ENCODE measurements at places on chromosomes 7 and 10.

DNA sequence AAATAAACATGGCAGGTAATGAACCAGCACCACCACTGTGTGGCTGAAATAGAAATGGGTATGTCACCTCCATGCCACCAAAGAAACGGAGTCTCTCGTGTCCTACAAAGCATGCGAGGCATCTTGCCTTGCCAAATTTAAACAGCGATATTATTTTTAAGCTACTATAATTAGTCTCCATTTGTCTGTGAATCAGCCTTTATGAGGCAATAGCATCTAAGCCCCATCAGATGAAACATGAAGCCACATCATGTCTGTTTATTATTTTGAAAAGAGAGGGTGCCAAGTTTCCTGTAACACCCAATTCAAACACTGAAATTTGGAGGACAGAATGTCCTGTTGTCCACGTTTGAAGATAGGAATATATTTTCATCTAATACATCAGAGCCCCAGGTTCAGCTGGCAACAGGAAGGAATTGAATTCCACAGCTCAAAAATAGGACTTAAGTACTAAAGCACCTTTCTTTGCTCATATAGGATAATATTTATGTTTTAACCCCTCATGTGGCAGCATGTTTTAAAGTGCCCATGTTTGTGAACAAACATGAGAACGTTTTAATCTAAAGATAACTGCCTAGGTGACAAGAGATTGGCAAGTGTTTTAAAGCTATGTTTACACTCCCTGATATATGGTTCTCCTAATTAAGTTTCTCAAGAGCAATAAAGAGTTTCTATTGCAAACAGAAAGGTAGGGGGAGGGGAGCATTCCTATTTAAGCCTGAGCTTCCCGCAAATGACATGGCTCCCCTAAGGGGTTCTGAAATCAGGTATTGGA is 86.8 kb downstream of the SORBS1 start:
- DNase-seq: no peak

GRCh38 chr10:94194256-94194655 is 168.5 kb downstream of the NOC3L start:
- no peak for DNase-seq

DNA sequence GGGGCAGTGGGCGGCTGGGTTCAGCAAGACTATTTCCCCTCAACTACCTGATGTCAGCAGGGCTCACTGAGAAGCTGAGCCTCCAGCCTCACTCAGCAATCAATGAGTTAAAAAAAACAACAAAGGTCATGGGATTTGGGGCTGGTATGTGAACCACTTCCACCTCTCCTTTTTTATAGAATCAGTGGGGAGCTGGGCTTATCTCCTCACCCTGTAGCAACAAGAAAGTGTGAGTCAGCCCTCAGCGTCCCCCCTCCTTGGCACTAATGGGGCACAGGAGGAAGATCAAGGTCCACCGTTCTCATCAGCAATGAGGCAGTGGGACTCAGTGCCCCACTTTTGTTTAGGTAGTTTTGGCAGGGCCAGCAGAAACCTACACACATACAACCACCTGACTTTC is 823.5 kb upstream of the POM121L12 start:
- DNase-seq: no peak

- no peak for DNase-seq
These were observed 31.5 kb downstream of the KBTBD2 start for GRCh38 chr7:32860090-32860489.

DNA sequence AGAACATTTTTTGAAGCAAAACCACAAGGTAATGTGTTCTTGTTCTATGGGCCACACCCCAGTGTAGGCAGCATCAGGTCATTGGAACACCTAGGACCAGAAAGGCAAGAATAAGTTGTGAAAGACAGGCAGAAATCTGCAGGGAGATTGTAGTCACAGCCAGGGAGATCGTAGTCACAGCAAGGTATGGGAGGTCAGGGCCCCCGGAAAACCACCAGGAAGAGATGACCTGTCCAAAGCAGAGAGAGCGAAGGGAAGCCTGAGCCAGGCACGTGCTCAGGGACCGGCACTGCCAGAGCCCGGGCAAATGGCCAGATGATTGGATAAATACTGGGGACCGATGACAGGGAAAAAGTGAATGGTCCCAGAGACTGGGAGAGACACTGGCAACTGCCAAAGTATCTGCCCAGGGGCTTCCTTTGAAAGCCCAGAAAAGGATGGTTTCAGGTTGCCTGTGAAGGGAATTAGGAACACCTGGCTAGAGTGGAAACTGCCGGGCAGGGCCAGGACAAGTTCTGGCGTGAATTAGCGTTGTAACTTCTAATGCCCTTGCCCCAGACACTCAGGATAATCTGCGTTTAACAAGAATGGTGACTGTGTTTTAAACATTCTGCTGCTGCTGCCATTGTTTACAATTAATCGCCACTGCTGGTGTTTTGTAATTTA is 3.9 kb upstream of the NOBOX start:
- DNase-seq: no peak

DNA sequence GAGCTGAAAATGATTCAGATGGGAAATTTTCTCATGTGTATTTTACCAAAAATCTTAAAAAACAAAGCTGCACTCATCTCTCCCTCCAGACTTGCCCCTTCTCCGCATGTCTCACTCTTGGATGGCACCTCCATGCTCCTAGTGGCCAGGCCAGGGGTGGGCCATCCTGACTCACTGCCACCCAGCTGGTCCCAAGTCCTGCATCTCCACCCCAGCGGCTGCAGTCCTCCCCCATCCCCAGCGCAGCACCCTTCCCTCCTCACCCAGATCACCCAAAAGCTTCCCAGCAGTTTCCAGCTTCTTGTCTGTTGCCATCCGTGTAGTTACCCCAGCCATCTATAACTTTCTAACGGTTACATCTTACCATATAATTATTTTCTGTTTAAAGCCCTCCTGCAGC is 53.0 kb upstream of the INSIG1 start:
- DNase-seq: no peak

DNA sequence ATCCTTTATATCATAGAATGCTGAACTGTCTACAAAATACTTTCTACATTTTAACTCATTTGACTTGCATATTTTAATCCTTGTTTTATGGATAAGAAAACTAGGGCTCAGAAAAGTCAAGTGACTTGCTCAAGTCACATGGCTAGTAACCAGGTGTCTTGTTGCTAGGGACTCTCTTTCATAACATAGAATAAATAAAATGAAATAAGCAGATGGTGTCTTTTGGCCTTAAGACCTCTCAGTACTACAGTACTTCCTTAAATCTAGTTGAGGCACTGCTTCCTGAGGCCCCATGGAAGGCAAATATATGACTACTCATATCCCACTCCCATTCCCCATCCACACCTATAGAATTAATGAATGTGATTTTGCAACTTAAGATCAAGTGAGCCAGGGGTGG is 87.9 kb downstream of the CDK6 start:
- no peak for DNase-seq

GRCh38 chr7:134651991-134652390 is 5.3 kb downstream of the BPGM start:
- no peak for DNase-seq

DNA sequence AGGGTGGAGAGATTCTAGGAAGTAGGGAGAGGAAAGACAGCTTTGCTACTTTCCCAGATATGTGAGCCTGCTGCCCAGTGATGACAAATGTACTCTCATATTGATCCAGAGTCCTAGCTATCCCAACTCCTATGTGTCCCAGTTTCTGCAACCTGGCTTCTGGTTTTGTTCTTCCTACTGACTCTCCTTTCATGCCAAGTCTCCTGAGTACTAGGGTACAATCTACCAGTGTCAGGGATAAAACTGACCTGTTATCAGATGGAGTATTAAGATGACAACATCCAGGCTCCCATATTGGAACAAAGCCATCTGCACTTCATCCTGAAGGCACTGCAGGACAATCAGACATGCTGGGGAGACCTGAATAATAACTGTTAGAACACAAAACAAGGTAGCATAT is 233.7 kb upstream of the PHYHIPL start:
- DNase-seq: no peak

- DNase-seq: no peak
These were observed 50.9 kb upstream of the UNC5B start for GRCh38 chr10:71161425-71161824.

GRCh38 chr7:78571292-78571691 is 772.7 kb downstream of the PHTF2 start:
- DNase-seq: no peak

DNA sequence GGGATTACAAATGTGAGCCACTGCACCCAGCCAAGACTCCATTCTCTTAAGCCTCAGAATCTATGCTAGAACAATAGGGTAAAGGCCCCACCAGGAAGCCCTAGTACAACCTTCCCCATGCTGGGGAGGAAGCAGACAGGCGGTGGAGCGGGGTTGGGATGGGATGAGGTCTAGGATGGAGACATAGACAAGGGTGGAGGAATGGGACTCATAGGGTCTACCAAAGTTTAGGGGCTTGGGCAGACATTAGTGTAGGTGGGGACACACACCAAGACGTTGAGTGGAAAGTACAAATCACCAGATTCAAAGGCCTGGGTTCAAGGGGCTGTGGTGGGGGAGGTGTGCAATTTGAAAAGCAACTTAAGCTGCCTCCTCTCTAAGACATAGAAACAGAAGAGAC is 19.3 kb downstream of the PRSS2 start:
- no peak for DNase-seq

DNA sequence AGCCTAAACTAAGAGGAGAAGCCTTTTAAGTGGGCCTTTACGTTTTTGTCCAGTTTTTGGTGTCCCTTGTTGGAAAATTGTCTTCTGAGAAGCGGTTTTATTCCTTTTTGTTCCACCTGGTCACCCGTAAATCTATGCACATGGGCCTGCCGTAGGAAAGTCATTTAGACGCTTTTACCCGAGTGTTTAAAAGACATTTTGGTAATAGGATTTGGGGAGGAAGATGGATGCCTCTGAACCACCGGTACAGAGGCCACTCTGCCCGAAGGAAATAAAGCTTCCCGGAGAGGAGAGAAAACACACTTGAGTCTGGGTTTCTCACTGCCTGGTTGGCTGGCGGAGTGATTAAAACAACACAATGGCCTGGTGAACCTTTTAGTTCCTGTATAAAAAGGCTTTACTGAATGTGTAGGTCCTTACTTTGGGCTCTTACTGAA is 760 bp downstream of the THNSL1 start:
- DNase-seq: no peak

Data from aorta (tissue), 5 donors.